Left ventricle myocardium superior (tissue), 1 donor: ENCODE measurements at places on chromosomes 2 and 18.

GRCh38 chr2:56732946-56733345, 549.2 kb downstream of the CCDC85A start:
- DNase-seq = no peak

GRCh38 chr18:34322365-34323289, 97.9 kb upstream of the NOL4 start:
- DNase-seq = peak; percentile 41

DNA sequence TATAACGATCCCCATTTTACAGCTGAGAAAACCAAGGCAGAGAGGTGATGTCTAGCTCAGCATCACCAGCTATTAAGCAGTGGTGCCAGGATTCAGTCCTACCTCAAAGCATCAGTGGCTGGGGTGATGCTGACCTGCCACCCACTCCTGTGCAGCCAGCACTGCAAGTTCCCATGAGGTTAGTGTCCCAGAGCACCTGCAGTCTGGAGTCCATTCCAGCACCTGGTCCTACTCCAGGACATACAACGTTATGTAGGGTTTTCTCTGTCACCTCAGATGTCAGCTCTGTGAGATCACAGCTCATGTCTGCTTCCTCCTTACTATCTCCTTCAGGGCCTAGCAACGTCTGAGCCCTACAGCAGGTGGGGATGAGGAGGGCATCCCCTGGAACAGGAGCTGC, 328.0 kb upstream of the HS6ST1 start:
- DNase-seq = no peak

GRCh38 chr2:180374502-180375281, 367.6 kb upstream of the CWC22 start:
- no peak for DNase-seq
